CD4-positive, alpha-beta T cell treated with Interleukin-15 for 4 hours (primary cell): ENCODE measurements at places on chromosomes 4 and X.
A peak's percentile ranks its signal among the peaks of the same experiment; 100 is the strongest.

GRCh38 chr4:26083987-26084386 lies 170.0 kb downstream of the SMIM20 start:
- DNase-seq, result peak; percentile 2

DNA sequence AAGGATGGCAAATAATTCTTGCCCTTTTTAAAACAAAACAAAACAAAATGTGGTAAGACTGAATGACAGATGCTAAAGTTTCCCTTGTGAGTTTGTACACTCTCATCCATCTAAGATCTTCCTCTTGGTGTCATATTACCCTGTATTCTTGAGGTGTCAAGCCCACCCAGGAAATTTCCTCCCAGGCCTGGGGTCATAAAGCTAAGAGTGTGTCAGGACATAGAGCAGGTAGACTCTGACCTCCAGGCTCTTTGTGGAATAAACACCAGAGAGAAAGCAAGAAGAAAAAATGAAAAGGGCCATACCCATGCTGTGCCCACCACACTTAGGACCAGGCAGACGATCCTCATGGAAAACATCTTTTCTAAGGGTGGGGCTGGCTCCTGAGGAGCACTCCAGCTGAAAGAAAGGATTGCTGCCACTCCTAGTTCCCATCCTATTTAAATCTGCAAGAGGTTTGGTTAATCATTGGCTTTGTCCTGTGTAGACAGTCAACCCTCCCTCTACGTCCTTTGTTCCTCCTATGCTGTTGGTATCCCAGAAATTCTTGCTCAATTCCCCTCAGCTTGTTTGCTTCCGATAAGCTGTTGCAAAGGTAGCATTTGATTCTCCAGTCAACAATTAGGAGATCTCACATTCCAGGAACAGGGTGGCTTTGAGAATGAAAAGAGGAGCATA lies at the start of gene FGA:
Gene FGA, minus strand, starts transcription at position 414 of the 678 bp plus-strand sequence. Its CDS starts 55 bp downstream, at position 359.
- no peak for DNase-seq

- DNase-seq, result no peak
Measured at GRCh38 chrX:105109936-105110335, 110.6 kb downstream of the TEX13A start.

DNA sequence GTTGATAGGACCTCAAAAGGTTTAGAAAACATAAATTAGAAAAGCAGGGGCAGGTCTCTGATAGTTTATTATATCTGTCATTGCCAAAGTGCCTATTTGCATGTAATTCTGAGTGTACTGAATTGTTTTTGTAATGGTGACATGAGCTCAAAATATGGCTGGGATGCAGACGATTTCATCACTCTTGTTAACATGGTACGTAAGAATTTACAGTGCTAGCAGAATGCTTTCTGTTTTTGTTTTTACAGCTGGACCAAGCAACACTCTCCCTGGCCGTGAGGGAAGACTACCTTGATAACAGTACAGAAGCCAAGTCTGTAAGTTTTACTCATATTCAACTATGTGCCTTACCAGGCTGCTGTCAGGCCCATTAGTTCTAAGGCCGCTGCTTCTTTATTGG lies 58.1 kb downstream of the PHEX start:
- DNase-seq, result no peak

GRCh38 chr4:123023647-123024046 lies 101.2 kb upstream of the NUDT6 start:
- DNase-seq, result no peak

DNA sequence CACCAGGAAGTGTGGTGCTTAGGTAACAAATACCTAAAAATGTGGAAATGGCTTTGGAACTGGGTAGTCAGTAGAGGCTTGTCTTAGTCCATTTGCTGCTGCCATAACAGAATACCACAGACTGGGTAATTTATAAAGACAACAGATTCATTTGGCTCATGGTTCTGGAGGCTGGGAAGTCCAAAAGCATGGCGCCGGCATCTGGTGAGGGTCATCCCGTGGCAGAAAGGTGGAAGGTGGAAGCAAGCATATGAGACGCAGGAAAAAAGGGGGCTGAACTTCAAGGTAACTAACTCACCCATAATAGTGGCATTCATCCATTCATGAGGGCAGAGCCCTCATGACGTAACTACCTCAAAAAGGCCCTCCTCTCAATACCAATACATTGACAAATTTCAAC lies 6.6 kb downstream of the FAM3A start:
- no peak for DNase-seq

DNA sequence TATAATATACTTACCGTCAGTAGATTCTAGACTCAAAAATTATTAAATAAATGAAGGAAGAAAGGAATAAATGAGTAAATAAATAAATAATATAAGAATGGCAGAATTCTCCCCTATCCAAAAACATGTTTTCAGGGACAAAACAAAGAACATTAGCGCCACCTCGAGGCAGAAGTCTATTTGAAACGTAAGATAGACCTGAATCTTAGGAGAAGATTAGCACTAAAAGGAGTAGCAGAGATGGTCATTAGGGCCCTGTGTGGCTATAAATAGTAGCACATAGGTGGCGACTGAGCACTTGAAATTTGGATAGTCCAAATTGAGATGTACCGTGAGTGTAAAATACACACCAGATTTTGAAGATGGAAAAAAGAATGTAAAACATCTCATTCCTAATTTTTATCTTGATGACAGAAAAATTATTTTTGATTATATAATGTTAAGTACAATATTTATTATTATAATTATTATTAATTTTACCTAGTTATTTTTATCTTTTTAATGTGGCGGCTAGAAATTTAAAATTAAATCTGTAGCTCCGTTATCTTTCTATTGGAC lies 24.3 kb upstream of the SRD5A3 start:
- peak; percentile 19 for DNase-seq

DNA sequence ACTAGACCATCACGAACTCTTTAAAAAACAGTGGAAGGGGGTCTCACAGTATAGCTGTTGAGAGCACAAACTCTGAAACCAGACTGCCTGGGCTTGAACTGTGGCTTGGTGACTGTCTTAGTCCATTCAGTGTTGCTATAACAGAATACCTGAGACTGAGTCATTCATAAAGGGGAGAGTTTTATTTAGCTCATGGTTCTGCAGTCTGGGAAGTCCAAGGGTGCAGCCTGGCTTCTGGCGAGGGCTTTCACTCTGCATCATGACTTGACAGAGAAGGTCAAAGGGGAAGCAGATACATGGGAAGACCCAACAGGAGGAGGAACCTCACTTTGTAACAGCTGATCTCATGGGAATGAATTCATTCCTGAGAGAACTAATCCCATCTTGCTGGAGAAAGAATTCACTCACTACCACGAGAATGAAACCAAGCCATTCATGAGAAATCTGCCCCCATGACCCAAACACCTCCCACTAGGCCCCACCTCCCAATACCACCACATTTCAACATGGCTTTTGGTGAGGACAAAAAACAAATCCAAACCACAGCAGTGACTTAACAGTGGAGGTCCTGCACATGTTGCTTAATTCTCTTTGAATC lies 116.7 kb upstream of the STOX2 start:
- no peak for DNase-seq

DNA sequence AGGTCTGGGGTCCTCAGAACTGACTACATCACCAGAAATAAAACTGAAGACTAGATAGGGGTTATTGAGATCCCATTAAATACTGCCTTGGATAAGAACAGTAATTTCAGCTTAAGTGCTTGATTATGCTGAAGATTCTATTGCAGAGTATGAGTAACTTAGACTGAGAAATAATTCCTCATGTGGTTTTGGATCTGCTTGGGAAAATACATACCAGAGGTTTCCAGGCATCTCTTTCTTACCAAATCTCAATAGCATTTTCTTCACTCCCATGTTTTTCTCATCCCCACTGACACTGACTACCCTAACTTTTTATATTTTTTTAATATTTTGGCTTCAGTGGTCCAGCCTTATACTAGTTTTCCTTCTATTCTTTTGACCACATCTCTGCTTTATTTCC lies 92.0 kb upstream of the TEX13D start:
- no peak for DNase-seq

GRCh38 chr4:119942806-119943205 lies 123.8 kb downstream of the MAD2L1 start:
- DNase-seq, result no peak

DNA sequence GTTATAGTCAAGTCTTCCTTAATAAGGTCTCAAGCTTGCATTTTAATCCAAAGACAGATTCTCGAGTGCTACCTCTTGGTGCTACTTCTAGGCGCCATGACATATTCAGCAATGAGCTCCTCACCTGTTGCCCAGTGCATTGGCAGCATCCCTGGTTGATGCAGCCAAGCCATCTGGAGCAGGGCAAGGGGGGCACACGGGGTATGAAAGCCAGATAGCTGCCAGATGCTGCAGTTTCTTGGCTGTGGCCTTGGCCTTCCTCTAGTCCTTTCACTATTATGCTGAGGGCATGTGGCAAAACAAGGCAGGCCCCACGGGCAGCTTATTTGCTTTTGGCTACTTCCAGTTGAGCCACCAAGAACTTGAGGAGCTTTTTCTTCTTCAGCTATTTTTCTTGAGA lies 168.6 kb upstream of the PGRMC2 start:
- no peak for DNase-seq

DNA sequence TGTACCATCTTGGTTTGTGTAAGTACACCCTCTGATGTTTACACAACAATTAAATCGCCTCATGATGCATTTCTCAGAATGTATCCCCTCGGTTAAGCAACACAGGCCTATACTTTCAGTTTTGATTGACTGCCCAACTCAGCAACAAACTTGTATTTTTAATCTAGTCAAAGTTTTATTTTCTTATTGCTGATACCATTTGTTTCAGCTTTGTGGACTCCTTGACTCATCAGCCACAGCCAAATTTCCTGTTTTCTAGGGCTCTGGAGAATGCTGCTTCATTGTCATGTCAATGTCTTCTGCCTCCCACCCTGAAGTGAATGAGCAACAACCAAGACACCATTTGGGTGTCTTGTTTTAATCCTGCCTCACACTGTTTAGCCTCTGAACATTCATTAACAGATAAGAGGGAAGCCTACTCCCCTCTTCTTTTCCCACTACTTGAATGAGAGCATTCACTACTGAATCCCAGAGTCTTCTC lies 14.0 kb downstream of the BBS12 start:
- DNase-seq, result no peak

DNA sequence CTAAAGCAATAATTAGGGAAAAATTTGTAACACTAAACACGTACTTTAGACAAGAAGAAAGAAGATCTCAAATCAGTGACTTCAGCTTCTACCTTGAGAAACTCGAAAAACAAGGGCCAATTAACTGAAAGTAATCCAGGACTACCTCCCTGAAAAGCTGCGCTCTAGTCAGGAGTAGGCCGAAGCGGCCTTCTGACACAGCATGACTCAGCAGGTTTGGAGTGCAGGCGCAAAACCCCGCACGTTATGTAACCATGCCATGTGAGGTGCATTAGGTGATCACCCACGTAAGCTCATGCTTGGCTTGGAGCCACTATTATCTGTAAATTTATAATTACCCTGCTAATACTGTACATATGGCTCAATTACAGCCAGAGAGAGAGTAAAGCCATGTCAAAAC lies 52.8 kb upstream of the CCDC149 start:
- DNase-seq, result no peak

- DNase-seq, result no peak
Measured at GRCh38 chr4:76950956-76951671, 1.6 kb downstream of the SEPTIN11 start.

DNA sequence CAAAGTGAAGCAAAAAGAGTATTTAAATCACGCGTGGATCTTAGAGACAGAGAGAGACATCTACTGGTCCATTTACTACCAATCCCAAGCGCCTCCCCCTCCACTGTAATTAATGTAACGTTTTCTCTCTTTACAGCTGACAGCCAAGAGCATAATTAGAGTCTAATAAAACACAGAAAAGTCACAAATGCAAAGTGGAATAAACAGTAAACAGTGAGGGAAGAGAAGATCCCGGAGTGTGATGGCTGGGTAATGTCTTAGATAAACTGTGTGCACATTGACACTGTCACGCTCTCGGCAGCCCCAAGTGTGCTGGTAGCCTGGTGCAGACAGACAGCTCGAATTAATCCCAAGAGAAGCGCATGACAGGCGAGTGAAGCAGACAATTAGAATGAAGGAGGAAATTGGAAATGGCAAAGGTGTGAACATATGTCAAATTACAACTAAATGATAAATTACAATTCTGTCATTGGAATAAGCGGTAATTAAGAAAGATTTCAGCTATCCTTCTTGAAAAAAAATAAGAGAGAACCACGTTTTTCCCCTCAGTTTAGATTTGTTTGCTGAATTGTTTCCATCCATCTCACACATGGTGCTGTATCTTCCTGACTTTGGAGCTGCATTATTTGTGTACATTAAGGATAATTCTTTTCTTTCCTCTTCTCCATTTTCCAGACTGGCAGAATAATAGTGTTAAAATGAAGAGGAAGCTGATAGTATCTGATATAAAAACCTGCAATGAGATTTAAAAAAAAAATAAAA lies 100.1 kb downstream of the CXXC4 start:
- DNase-seq, result no peak

- no peak for DNase-seq
Measured at GRCh38 chr4:54050214-54050904, 14.0 kb downstream of the CHIC2 start.

GRCh38 chr4:9703391-9703790 lies 78.0 kb upstream of the DRD5 start:
- peak; percentile 56 for DNase-seq

- no peak for DNase-seq
Measured at GRCh38 chrX:13235930-13236329, 83.9 kb downstream of the ATXN3L start.

DNA sequence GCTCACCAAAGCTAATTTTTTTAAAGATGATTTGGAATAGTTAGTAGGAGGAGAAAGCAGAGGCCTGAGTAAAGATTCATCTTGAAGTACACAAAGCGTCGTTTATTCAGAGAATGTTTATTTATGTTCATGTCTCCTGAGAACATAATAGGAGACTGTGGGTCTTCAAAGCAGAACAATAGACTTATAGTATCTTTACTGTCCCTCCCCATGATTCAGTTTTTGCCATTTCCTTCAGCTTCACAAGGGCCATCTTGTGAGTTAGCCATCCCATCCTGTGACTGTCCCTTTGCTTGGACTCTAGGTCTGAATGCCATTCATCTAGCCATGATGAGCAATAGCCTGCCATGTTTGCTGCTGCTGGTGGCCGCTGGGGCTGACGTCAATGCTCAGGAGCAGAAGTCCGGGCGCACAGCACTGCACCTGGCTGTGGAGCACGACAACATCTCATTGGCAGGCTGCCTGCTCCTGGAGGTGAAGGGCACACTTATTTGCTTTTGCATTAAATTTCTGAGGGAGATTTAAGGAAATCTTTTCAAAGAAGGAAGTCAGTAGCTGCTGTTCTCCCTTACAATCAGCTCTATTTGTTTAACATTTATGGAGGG lies 105.8 kb downstream of the NFKB1 start:
- DNase-seq, result no peak

GRCh38 chrX:116618546-116618945 lies 155.8 kb upstream of the CT83 start:
- DNase-seq, result no peak

- DNase-seq, result no peak
Measured at GRCh38 chrX:262381-262909, 18.7 kb upstream of the PLCXD1 start.

DNA sequence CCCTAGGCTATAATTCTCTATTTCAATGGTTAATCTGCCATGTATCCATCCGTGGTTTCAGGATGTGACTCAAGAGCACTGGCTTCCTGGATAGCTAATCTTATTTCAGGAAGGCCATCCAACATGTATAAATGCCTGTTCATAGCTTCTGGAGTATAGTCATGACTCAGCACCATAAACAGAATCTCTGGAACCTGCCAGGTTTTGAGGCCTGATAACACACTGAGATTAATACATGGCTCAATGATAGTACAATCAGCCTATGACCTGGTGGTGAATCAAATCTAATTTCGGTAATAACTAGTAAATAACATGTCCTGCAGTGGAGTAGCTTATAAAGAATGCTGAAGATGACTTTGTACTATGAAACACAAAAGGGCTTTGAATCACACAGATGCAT lies 5.7 kb upstream of the IL13RA2 start:
- DNase-seq, result no peak

- DNase-seq, result no peak
Measured at GRCh38 chr4:91113130-91113706, 986.0 kb downstream of the CCSER1 start.
